ENCODE measurements at places on chromosomes 7 and 10.

DNA sequence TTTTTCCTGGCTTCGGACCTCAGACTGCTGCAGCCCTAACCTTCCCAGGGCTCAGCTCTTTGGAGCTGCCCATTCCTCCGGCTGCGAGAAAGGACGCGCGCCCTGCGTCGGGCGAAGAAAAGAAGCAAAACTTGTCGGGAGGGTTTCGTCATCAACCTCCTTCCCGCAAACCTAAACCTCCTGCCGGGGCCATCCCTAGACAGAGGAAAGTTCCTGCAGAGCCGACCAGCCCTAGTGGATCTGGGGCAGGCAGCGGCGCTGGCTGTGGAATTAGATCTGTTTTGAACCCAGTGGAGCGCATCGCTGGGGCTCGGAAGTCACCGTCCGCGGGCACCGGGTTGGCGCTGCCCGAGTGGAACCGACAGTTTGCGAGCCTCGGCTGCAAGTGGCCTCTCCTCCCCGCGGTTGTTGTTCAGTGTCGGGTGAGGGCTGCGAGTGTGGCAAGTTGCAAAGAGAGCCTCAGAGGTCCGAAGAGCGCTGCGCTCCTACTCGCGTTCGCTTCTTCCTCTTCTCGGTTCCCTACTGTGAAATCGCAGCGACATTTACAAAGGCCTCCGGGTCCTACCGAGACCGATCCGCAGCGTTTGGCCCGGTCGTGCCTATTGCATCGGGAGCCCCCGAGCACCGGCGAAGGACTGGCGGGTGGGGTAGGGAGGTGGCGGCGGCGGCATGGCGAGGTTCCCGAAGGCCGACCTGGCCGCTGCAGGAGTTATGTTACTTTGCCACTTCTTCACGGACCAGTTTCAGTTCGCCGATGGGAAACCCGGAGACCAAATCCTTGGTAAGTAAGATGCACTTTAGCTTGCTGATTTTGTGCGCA is at the start of gene PLXDC2:
PLXDC2 (plus strand) TSS at position 22 of the 820 bp plus-strand sequence.
- DNase-seq, result peak; percentile 62

- no peak for DNase-seq
Observed at GRCh38 chr7:12712236-12712635, 24.8 kb downstream of the ARL4A start.

GRCh38 chr7:12146813-12147212 is 64.3 kb upstream of the TMEM106B start:
- no peak for DNase-seq

- DNase-seq, result peak; percentile 80
Observed at GRCh38 chr7:77351539-77352004, 64.6 kb downstream of the GSAP start.

GRCh38 chr7:129882531-129882930 is 70.2 kb downstream of the UBE2H start:
- no peak for DNase-seq
